Activated CD8-positive, alpha-beta memory T cell treated with anti-CD3 and anti-CD28 coated beads for 24 hours (primary cell): ENCODE measurements at places on chromosomes 3 and 15.

DNA sequence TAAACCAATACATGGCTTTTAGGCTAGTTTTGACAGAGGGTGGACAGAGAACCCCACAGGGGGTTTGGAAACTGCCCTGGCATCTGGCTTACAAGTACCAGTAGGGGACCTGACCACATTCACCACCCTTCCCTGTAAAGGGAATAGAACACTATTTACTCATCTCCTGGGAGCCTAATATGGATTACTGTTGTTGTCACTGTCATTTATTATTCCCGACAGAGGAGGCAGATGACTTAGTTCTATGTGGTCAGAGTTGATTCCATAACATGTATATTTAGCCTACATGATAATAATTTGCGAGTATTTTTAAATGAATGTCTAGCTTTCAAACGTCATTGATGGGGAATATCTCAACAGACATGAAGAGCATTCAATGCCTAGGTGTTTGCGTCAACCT is 15.9 kb downstream of the ZBTB38 start:
- DNase-seq: no peak

DNA sequence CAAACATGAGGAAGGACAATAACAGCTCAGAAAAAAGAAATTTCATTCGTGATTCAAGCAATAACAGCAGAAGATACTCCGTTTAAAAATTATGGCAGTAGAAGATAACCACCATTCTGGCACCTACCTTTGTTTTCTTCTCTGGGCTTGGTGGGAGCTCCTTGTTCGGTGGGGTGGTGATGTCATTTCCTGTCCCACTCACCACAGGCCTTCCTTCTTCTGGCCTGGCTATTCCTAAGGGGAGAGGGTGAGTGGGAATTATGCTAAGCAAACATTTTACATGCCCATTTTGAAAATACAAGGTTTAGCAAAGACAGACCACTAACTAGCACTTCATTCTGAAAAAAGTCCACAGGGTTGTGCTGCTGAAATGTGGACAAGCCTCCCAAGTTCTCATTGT is 74.4 kb downstream of the DHX30 start:
- DNase-seq: no peak

GRCh38 chr15:61426466-61426865 is 197.4 kb upstream of the RORA start:
- no peak for DNase-seq

- DNase-seq: no peak
These were observed 292.5 kb downstream of the CHST2 start for GRCh38 chr3:143412084-143412483.

DNA sequence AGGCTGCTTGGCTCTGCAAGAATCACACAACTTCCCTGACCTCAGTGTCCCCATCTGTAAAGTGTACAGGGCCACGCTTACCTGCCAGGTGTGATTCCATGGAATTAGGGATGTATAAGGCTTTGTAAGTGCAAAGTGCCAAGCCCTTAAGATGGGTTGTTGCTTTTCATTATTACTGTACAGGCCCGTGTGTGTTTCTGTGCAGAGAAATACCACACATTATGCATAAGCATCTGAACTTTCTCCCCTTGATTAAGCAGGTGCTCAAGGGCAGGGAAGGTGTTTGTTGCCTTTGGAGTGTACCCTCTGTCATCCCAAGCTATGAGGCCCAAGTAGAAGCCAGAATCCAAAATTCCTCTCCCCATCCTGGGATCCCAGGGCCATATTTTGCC is 13.6 kb upstream of the HRH1 start:
- DNase-seq: no peak

GRCh38 chr3:38332201-38332600 is 14.4 kb upstream of the XYLB start:
- DNase-seq: no peak

GRCh38 chr3:192570821-192571791 is 156.2 kb downstream of the FGF12 start:
- no peak for DNase-seq

DNA sequence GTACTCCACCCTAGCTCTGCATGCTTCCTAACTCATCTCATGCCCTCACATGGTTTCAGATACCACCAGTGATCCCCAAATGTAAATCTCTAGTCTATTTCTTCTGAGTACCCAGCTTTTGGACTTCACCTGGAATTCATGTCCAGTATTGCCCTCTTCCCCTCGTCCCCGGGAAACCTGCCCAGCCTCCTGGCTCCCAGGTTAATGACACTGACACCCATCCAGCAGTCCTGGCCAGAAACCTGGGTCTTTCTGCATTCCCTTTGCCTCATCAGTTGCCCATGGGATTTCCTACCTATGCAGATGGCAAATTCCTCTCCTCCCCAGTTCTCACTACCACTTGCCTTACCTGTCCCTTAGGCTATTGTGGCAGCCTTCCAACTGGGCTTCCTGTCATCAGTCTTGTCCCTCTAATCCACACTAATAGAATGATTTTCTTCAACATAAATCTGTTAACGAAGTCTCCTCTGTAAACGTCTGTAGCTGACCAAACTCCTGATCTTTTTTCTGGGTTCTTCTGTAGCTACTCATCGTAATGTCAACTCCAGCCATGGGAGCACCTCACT is 15.3 kb upstream of the MYLK start:
- DNase-seq: no peak

DNA sequence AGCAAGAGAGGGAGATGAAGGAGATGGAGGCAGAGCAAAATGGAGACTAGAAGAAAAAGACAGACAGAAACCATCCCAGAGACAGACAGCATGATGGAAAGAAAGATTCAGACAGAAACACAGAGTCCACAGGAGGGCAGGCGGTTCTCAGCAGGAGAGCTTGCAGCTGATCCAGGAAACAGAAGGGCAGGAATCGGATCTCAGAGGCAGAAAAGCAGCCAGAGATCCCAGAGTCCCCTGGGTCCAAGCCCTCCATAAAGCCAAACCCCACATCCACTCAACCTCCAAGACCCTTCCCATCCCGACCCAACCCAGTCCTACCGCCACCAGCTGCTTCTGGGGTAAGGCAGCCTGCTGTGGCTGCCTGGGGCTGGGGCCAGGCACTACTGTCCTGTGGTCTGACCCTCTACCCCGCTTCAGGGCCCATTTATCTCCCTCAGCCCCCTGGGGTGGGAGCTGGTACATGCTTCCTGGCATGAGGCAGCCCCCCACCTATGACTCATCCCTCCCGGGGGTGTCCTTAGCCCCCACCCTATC is at the start of gene UCN2:
Gene UCN2, minus strand, starts transcription at position 400 of the 537 bp plus-strand sequence. CDS start 657 bp downstream, outside the sequence.
- no peak for DNase-seq

- no peak for DNase-seq
These were observed 494 bp upstream of the NISCH start for GRCh38 chr3:52454938-52455282.
